Pons (tissue), 1 donor: ENCODE measurements at places on chromosomes 5 and 9.

GRCh38 chr5:150283904-150284303 lies 5.7 kb downstream of the CAMK2A start:
- no peak for DNase-seq

GRCh38 chr5:87829217-87829551 lies 416.5 kb upstream of the CCNH start:
- peak; percentile 1 for DNase-seq

GRCh38 chr9:20601292-20601691 lies 21.0 kb downstream of the MLLT3 start:
- no peak for DNase-seq

DNA sequence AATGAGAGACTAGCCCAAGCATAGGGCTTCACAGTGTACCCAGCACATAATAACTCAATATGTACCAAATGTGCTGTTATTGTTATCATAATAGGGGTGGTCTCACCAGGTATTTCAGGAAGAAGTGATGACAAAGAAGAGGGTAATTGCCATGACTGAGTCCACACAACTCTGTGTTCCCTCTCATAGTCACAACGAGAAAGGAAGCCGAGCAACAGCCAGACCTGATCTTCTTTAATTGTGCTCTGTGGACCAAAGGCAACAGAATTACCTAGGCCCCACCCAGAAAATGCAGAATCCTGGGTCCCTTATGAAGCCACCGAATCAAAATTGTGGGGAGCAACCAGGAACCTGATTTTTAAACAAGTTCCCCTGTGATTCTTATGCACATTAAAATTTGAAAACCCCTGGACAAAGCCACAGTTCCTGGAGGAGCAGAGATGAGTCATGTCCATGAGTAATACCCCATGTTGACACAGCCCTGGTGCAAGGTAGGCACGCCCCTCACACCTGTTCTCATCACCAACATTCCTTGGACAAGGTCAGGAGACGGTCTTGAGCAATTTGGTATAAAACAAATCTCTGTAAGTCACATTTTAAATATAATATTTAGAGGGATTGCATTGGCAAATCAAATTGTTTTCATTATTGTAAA lies 5.2 kb downstream of the FGF1 start:
- DNase-seq: no peak

GRCh38 chr5:104951829-104952228 lies 1389.2 kb upstream of the NUDT12 start:
- DNase-seq: no peak

DNA sequence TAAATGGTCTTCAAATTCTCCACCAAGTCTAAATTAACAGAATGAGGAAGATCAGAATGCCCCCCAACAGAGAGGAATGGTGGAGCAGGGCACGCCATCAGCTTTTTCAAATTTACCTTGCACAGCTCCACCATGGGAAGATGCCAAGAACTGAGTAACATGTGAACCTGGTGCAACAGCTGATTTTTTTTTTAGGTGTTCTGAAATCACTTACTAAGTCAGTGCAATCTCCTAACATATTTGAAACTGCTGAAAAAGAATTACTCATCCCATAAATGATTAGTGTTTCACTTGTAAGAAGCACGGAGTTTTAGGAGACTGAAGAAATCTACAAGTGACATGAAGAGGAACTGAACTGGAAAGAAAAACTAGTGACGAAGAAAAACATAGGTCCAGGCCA lies 5.1 kb downstream of the TMEM245 start:
- no peak for DNase-seq

DNA sequence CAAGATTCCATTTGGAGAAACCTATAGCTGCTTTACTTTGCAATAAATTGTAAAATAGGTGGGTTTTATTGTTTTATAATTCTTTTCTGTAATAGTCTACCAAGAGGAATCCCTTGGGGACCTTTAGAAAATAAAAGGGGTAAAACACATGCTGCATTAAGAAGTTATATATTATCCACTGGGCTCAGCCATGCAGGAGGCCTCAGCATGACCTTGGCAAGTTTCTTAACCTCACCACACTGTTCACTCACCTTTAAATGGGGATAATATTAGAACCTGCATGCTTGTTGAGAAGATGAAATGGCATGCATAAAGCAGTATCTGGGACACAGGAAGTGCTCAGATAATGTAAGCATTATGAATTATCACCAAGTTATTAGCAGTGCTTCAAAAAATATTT lies 120.2 kb downstream of the SEMA5A start:
- no peak for DNase-seq

DNA sequence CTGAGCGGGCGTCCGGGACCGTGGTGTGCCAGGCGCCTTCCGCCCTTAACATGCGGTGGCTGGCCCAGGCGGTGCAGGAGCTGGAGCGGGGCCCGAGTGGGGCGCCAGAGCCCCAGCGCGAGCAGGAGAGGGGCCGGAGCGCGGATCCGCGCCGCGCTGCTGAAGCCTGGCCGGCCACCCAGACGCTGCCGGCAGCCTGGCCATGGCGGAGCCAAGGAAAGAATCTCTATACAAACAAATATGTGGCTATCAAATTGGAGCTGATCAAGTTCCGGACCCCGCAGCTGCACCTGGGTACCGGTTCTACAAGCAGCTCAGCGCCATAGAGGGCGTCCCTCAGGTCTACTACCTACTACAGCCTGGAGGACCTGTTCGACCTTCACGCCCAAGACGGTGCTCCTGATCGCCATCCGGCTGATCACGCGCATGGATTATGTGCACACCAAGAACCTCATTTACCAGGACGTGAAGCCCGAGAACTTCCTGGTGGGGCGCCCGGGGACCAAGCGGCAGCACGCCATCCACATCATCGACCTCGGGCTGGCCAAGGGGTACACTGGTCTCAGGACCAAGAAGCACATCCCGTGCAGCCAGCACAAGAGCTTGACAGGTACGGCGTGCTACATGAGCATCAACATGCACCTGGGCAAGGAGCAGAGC lies 55.8 kb downstream of the JAK2 start:
- DNase-seq: no peak

DNA sequence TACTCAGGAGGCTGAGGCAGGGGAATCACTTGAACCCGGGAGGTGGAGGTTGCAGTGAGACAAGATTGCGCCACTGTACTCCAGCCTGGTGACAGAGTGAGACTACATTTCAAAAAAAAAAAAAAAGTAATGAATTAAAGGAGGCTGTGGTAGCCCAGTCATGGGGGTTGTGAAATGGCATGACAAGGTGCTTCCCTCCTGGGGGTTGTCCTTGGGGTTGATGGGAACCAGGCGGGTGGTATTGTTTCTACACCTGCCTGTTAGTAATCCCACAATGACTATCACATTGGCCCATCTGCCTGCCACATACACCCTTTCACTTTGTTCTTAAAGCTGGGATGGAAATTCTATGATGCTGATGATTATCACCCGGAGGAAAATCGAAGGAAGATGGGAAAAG lies 5.6 kb downstream of the IDNK start:
- DNase-seq: no peak

DNA sequence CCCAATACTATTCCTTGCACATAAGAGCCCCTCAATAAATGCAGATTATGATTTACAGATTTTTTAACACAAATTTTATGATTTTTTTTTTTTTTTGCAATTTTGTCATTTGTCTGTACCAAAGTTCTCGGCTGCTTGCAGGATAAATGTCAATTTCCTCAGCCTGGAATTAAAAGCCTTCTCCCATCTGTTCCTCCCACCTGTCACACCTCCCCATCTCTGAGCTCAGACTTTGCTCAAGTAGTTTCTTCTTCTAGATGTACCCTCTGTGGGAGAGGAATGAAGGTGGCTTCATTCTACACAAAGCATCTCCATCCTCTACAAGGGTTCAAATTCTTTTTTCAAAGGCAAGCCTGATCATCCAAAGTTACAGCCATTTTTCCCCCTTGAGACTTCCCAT lies 153.7 kb upstream of the GRAMD2B start:
- no peak for DNase-seq

GRCh38 chr9:135136481-135136880 lies 49.0 kb downstream of the OLFM1 start:
- no peak for DNase-seq

- no peak for DNase-seq
These were observed 290.6 kb upstream of the ADCY2 start for GRCh38 chr5:7105358-7105757.

DNA sequence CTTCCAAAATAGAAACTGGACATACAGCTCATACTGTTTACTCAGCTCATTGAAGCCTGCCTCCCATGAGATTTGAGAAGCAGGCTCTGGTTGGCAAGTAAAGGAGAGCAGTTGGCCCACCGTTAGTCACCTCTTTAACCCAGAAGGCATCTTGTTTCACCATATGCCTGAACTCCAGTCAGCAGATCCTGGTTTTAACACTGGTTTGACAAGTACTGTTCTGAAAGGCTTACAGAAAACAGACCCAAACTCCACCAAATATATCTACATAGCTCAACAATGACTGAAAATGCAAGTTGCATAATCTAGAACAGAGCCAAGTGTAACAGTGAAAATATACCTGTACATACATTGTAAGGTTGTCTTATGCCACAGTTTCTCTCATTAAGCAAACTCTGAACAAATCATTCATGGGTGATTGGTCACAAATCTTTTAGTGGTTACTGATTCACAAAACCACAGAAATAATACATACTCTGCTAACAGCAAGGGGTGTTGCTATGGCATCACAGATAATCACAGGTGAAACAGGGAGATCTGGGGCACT lies 198.8 kb downstream of the BNC2 start:
- no peak for DNase-seq

DNA sequence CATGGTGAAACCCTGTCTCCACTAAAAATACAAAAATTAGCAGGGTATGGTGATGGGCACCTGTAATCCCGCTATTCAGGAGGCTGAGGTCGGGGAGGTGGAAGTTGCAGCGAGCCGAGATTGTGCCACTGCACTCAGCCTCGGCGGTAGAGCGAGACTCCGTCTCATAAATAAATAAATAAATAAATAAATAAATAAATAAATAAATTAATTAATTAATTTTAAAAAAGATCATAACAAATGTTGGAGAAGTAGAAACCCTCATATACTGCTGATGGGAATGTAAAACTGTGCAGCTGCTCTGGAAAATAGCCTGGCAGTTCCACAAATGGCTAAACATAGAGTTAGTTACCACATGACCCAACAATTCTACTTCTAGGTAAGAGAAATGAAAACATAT lies 39.3 kb downstream of the EPB41L4B start:
- DNase-seq: no peak

GRCh38 chr5:66882606-66883227 lies 286.5 kb downstream of the MAST4 start:
- no peak for DNase-seq

- DNase-seq: no peak
These were observed 251.6 kb downstream of the GRIA1 start for GRCh38 chr5:153742060-153742459.

DNA sequence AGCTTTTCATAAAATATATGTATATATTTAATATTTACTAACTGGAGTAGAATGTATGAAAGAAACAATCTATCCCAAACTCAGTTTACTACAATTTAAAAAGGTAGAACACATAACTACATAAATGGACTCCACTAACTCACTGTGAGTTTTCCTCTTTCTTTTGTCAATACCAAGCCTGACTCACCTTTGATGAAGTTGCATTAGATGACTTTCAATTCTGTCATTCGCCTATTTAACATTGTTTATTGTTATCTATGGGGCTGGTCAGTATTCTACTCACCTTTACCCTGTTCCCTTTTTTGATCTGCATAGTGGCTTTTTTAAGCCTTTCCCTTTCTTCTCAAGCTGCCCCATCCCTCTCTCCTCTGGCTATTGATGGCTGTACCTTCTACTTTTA lies 629.7 kb downstream of the RAB3C start:
- no peak for DNase-seq

- no peak for DNase-seq
These were observed 57.5 kb downstream of the VAV2 start for GRCh38 chr9:133934482-133935232.

GRCh38 chr5:76529464-76530344 lies 93.5 kb downstream of the F2RL2 start:
- DNase-seq: no peak

DNA sequence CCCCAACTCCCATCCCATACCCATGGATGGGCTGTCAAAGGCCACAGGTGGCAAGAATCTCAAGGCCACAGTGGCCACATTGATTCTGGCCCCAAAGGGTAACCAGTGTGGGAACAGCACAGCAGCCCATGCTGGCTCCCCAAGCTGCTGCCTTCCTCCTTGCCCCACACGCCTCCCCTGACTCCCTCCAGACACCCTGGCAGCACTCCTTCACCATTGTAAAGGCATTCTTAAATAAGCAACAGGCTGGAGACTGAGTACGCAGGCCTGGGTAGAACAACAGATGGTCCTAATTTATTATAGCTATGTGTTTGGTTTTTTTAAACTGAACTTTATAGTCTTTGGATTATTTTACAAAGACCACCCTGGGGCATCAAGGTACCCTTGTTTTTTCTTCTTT lies 158.8 kb downstream of the TSSK1B start:
- no peak for DNase-seq

DNA sequence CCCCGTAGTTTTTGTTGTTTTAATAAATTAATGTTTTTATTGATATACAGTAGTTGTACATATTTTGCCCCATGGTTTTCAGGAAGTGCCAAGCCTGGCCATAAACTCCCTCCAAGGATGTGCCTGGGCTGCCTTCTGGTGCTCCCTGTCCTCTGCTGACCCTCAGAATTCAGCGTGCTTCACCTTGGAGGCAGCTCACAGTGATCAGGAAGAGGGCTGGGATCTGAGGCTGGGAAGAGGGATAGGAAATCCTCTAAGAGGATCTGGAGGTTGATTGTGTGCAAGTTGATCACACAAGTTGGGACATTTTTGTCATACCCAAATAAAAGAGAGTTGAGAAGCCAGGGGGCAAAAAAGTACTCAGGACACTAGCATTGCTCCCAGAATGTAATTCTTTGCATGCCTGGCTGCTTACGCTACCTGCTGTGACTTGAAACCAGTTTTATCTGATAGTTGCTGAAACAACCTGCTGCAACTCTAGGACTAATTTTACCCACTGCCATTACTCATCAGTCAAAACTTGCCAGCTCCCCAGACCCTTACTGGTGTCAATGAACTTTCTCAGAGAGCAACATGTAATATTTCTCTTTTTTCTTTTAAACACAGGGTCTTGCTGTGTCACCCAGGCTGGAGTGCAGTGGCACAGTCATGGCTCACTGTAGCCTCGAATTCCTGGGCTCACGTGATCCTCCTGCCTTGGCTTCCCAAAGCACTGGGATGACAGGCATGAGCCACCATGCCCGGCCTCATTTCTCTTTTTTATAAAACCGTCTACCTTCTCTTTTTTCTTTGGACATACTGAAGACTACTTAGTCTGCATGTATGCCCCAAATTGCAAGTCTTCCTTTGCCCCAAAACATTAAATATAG lies 29.0 kb downstream of the PDE6A start:
- no peak for DNase-seq
